ENCODE measurements at places on chromosomes 7 and 10.

DNA sequence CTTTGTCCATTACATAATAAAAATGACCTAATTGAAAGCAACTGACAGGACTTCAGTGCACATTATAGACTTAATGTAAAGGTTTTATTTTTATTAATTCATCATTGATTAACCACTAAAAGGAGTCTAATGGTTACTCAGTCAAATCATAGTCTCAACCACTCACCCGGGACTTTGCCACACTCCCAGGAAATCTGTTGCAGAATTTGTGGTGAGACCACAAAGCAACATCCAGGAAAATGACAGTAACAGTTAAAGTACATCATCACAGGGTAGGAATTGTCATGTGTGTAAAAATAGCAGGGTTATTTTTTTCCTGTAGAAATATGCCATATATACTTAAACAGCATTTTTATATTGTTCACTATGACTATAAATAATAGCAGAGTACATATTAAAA is 6.3 kb upstream of the HGF start:
- peak; percentile 72 for DNase-seq

GRCh38 chr7:5596046-5596895 is 172.6 kb upstream of the TNRC18 start:
- DNase-seq = peak; percentile 99

- DNase-seq = peak; percentile 12
These were observed 22.6 kb upstream of the RAB18 start for GRCh38 chr10:27481486-27481885.

DNA sequence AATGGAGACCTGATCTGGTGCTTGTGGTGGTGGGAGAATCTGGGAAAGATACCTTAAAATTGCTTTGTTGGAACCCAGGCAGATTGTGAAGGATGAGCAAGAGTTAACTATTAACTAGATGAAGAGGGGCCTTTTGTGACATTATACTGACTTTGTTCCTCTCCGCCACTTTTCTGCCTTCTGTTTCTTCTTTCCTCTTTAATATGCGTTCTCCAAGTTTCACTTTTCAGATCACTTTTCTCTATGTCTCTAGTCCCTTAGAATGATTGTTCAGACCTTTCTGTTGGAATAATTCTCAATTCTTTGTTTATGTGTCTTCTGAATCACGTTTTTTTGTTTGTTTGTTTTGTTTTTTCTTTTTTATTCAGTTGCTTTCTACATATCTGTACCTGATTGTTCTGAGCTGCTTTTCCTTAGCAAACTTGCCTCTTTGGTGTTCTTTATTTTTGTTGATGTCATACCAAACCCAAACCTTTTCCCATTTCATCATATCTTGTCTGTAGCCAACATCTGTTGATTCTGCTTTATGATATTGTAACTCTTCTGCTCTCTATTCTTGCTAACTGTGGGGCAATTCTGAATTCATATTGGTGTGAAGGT is 2.8 kb downstream of the BMPR1A start:
- DNase-seq = peak; percentile 38

- DNase-seq = peak; percentile 71
These were observed 492 bp downstream of the COG5 start for GRCh38 chr7:107563081-107563774.

DNA sequence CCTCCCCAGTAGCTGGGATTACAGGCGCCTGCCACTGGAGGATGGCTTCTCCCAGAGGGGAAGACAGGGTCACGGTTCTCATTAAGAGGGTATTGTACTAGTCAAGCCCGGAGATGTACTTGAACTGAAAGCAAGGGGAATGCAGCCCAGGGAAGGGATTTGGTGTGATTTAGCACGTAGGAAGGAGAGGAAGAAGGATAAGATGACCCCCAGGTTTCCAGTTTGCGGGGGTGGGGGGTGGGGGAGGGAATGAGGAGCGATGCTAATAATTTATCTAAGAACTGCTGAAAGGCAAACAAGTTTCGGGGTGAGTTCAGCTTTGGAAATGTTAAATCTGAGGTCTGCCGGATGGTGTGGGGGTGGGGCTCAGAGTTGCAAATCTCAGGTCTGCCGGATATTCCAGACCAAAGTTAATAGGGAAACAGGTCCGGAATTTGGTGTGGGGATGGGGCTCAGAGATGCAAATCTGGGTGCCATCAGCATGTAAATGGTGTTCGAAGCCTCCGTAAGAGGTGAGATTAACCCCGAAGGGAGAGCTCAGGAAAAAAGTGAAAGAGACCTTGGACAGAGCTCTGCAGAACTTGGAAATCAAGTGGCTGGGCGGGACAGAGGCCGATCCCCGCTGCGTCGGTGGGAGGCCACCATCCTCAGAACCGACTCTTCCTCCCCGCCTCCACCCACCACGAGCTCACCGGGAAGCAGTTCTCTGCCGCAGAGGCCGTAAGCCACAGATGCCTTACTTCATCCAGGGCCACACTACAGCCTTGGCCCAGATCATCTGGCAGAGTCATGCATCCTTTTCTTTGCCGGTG is 1.6 kb upstream of the SEPHS1 start:
- DNase-seq = peak; percentile 62

GRCh38 chr7:42960762-42961161 is 28.6 kb downstream of the MRPL32 start:
- DNase-seq = no peak

- no peak for DNase-seq
These were observed 18.5 kb downstream of the STAM start for GRCh38 chr10:17662193-17663138.

DNA sequence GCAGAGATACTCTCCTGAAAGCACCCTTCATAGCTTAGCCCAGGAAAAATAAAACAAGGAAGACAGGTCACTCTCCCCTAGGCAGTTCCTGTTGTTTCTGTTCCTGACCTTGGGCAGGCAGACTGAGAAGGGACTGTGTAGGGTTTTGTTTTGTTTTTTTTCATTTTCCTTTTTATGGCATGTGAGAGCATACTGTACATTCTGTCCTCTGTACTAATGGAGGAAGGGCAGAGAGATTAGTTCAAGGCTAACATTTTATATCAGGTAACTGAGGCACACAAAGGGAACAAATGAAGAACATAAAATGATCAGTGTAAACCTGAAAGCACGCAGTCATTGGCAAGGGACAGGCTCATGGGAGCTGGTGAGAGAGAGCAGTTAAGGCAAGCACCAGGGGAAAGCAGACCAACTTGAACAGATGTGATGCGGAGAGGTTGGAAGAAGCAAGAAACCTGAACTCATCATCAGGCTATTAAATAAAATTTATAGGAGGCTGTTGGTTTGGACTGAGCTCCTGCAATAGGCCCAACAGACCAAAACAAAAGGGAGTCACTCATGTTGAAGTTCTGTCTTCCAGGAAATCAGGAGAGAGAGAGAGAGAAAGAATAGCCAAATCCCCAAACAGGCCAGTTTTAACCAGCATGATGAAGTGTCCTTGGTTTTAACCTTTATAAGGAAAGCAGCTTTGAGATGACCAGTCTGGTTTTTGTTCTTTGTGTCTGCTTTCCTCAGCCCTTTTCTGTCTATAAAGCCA is 34.1 kb upstream of the PDCD4 start:
- no peak for DNase-seq

GRCh38 chr7:112989531-112989930 is 97.1 kb downstream of the GPR85 start:
- no peak for DNase-seq

- DNase-seq = peak; percentile 33
These were observed 70.1 kb upstream of the CABCOCO1 start for GRCh38 chr10:61592581-61592980.

DNA sequence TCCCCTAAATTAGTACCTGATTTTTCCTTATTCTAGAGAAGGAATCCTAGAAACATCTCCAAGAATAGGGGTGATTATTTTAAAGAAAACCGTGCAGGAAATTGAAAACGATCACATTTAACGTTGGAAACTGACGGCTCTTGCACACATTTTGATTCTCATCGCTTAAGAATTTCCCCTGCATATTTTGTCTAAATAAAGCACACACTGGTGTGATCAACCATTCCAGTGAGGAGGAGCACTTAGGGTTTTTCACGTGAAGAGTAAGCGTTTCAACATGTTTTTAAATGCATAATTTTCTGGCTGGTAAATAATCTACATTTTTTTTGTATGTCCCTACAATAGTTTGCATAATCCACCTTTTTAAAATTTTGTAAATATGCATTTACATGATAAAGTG is 229.7 kb upstream of the PFKP start:
- DNase-seq = no peak

DNA sequence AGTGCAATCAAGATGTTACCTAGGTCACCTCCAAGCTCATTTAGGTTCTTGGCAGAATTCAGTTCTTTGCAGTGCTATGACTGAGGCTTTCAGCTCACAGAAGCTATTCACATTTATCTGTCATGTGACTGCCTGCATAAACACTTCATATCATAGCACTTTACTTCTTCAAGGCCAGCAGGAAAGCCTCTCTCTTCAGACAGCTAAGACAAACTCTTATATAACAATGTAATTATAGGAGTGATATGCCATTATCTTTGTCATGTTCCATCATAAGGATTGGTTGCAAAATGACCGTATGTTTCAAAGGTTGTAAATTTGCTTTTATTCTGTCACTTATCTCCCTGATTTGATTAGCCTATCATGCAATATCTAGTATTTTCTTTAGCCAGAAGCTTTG is 78.8 kb upstream of the TMEM196 start:
- DNase-seq = no peak

DNA sequence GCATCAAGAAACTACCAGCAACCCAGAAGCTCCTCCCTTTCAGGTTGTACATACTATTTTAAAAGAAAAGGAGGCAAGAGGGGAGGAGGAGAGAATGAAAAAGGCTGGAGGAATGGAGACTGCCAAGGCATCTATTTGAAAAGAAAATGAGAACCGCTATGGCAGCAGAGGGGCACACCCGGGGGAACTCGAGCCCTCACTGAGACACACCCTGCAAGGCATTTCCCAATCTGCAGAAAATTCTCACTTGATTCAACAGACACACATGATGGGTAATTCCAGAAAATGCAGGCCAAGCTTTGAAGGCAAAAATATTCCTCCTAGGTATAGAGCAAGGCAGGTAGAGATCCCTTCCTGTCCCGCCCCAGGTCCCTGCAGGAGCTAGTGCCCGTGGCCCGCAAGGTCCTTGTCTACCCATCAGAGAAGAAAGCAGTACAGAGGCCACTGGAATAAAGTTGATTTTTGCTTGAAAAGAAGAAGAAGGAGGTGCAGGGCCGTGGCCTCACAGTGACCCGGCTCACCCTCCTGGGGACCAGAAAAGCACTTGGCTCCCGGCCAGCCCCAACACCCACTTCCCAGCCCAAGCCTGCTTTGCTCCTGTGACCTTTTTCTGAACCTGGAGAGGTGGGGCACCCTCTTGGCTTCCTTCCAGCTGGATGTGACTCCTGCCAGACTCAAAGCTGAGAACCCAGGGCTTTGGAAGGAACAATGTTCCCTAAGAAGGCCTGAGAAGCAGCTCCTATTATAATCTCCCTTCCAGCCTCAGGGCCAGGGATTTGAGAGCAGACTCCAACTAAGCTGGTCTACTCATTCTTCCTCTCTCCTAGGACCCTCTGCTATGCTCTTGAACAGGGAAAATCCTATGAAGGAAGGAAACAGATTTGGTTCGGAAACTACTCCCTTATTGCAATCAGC is 6.2 kb upstream of the PIK3CG start:
- DNase-seq = no peak

- DNase-seq = no peak
These were observed 18.1 kb upstream of the ABCB5 start for GRCh38 chr7:20597339-20597738.

DNA sequence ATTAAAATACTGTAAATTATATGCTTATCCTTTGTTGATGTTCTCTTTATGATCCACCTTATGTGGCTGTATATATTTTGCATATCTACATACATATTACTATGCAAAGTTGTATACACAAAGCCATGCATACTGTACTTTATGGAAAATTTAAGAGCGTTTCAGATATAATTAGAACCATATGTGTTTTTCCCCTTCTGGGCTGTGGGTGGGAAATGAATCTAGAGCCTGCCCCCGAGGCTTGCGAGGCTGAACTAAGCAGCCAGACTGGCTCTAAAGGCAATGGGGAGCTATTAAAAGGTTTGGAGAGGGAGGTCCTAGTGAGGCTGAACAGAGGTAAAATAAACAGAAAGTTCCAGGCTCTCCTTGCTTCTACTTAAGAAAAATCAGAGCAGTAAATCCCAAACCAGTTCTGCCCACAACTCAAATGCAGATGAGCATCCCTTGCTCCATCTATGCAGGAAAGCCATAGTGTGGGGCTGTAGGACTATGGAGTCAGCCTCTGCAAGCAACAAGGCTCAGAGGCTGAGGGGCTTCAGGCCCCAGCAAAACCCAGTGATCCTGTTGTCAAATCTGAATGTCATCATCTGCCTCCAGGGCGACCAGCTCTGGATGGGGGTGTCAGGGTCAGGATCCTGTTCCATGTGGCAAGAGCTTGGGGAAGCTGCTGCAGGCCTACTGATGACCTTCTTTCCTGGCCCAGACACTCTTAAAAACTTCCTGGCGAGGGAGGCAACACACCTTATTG is 14.1 kb upstream of the DDIT4 start:
- DNase-seq = peak; percentile 41

GRCh38 chr10:90560331-90560730 is 297.5 kb downstream of the HTR7 start:
- no peak for DNase-seq

GRCh38 chr7:126700807-126701604 is 551.7 kb downstream of the GRM8 start:
- DNase-seq = peak; percentile 97

- no peak for DNase-seq
These were observed 187.4 kb downstream of the PHTF2 start for GRCh38 chr7:77985974-77986339.

GRCh38 chr7:1486571-1486970 is 17.6 kb downstream of the INTS1 start:
- DNase-seq = no peak

DNA sequence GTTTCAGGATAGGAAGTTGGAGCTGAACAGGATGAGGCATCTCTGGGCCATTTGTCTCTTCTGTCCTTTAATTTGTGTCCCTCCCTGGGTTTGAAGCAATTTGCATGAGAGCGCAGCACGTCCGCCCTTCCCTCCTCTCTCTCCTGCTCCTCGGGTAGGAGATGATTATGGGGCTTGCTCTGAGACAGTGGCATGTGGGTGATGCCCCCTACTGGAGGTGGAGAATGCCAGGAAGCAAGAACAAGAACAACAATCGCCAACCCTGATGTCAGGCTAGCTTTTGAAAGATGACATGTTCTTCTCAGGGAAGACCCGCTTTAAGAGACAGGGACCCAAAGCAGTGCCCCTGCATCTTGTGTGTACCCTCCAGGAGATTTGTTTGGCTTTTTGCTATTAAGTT is 63.9 kb upstream of the LOXL4 start:
- peak; percentile 81 for DNase-seq

DNA sequence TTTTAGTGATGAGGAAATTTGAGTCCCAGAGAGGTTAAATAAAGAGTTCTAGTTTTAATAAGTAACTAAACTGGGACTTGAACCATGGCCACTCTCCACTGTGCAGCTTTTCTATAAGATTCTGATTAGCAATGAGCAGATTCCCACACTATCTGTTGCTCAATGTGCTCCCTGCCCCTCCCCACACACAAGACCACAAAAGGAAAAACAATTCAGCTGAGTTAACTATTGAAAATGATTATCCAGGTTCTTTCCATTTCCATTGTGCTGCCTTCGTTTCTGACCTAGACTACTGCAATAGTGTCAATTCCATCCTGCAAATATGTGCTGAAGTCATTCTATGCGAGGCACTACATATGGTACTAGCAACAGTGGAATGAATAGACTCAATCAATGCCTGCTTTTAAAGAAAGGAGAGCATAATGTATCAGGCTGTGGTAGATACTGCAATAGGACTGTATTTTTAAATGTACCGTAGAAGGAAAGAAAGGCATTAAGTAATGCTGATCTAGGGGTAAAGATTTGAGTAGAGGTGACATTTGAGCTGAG is 97.0 kb downstream of the SEMA3C start:
- DNase-seq = no peak
